ENCODE measurements at places on chromosomes 2 and 18.

DNA sequence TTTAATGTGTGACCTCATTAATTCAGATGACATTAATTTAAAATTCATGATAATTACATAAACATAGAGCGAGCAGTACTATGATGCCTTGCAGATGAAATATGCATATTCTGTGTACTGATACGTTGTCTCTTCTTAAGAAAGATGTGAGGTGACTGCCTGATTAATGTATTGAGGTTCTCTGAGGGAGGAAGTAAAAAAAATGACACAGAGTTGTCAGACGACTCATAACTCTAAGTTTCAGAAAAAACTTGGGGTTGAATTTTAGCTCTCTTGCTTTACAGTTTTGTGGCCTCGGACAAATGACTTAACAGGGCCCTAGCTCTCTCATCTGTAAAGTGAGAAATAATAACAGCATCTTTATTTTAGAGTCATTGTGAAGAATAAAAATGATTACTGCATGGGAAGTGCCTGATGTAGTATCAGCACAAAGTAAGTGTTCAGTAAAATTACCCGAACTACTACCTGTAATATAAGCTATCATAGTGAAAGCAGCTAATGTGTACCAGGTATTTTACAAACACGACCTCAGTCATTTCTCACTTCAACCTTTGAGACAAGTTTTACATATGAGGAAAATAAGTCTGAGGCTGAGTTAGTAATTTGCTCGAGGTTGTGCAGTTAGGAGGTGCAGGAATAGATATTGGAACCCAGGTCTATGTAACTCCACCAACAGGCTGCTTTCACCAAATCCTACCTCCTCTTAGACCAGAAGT lies 65.3 kb downstream of the ALK start:
- no peak for DNase-seq

DNA sequence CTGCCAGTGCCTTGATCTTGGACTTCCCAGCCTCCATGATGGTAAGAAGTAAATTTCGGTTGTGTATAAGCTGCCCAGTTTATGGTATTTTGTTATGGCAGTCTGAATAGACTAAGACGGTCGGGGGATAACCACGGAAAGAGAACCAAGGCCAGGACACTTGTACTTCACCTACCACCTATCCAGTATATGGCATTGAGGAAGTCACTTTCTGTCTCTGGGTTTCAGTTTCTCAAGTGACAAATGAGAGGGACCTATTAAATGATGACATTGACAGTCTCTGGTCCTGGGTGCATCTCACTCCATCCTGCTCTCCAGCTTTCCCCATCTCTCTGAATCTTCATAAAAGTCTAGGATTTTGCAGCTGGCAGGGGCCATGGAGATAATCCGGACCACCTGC lies 183.8 kb upstream of the MSH6 start:
- no peak for DNase-seq

- DNase-seq: no peak
Measured at GRCh38 chr2:63054841-63055225, 4.2 kb downstream of the OTX1 start.

DNA sequence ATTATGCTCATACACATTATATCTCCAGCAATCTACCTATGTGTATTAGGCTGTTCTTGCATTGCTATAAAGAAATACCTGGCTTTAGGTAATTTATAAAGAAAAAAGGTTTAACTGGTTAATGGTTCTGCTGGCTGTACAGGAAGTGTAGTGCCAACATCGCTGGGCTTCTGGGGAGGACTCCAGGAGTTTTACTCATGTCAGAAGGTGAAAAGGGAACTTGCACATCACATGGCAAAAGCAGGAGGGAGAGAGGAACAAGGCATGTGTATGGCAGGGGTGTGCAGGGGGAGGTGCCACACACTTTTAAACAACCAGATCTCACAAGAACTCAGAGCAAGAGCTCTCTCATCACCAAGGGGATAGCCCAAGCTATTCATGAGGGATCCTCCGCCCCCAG lies 715.4 kb upstream of the ZEB2 start:
- DNase-seq: no peak

Measured in mucosa of gallbladder (tissue), 1 donor.